Activated naive CD4-positive, alpha-beta T cell treated with anti-CD3 and anti-CD28 coated beads for 36 hours (primary cell): ENCODE measurements at places on chromosomes 6 and 20.

- DNase-seq: peak; percentile 10
Observed at GRCh38 chr6:79076160-79076559, 1.9 kb downstream of the PHIP start.

DNA sequence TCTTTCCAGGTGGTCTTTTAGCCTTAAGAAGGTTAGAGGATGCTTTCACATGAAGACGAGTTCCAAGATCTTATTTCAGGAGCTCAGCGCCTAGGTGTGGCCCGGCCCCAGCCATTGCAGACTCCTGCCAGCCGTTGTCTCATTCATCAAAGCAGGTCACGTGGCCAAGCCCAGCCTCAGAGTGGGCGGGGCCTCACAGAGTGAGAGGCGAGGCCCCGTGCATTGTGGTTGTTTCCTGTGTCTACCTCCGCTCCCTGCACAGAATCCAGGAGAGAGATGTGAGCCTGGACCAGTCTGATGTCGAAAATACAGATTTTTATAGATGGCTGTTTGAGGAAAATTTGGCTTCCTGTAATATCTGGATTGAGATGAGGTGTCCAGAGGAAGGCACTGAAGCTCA is 49.2 kb upstream of the CST5 start:
- DNase-seq: peak; percentile 58

GRCh38 chr6:3022765-3023662 is 23.3 kb downstream of the NQO2 start:
- DNase-seq: peak; percentile 47

DNA sequence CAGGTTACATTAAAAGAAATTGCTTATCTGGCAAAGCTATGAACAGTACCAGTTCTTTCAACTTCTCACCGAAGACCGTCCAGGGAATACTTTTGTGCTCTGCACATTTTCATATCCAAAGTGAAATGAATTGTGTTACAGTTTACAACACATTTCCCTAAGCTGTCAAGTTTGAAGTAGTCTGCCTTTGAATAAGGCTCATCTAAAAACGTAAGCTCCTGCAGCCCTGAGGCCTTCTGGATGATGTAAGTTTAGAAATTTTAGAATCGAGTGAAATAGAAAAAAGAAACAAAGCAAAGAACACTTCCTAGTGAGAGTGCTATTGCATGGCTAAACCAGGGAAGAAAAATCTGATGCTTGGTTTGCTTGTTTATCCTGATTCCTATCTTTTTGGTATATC is 653.8 kb downstream of the MMUT start:
- no peak for DNase-seq

DNA sequence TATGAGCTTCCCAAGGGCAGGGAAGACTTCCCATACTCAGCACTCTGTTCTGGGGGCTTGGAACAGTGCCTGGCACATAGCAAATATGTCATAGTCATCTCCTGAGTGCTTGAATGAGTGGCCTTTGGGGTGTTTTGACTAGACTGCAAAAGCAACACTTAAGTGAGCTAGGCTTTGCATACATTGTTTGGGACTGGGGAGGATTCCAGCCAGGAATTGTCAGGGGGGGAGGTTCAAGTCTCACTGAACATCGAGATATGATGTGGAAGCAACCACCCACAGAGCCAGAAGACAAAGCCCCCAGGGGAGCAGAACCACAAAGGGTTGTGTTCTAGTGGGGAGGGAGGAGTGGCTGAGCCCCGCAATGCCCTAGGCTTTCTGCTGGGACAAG is 98.4 kb downstream of the SYCP2 start:
- DNase-seq: no peak

- DNase-seq: no peak
Observed at GRCh38 chr6:145866456-145867396, 52.1 kb upstream of the FBXO30 start.

DNA sequence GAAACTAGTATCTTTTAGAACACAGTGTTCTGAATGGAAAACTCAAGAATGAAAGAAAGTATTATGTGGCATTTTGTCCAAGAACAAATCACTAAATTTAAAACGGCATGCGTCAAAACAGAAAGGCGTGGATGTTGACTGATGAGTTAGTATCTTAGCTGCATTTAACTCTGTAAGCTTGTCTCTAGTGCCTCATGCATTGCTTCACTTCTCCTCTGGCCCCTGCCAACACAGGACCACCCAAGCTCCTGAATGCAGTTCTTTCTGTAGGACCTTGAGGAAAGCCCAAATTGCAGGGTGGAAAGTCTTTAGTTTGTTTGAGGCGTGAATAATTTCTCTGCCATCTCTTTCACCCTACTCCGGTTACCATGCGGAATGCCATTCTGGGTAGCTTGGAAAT is 632.2 kb downstream of the COL12A1 start:
- no peak for DNase-seq

GRCh38 chr20:23304616-23305015 is 46.0 kb upstream of the NXT1 start:
- no peak for DNase-seq

DNA sequence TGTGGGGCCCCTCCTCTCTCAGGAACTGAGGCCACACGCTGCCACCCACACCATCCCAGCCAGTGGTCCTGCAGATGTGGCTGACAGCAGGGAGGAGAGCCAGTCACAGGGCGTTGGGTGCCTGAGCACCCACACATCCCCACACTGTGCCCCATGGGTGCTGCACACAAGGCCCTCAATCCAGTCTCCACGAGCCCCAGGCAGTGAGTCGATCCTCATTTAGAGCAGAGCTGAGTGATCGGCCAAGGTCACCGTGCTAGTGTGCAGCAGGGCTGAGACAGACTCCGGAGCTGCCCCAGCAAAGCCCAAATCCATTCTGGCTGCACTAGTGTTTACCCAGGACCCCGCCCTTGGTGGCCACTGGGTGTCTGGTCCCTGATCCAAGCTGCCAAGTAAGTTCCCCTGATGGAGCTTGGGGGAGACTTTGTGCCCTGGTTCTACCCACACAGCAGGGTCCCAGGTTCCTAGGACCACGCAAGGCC is 9.0 kb downstream of the C20orf203 start:
- no peak for DNase-seq

- no peak for DNase-seq
Observed at GRCh38 chr20:48478370-48478769, 349.4 kb downstream of the PREX1 start.

DNA sequence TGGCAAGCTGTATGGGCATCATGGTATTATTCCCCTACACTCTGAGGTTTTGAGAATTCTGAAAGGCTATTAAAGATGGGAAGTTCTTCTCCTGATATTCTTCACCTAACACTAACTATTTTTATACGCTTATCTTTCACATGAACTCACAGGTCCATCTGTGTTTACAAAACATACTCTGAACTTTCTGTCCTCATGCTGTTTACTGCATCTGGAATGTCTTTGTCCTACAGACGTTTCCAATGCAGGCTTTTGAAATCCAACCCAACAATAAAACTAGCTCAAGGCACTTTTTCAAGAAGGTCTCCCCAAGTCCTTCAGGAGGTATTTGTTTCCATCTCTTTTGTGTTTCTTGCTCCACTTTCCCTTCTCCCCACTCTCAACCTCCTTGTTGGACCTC is 60.5 kb upstream of the MLIP start:
- DNase-seq: no peak

DNA sequence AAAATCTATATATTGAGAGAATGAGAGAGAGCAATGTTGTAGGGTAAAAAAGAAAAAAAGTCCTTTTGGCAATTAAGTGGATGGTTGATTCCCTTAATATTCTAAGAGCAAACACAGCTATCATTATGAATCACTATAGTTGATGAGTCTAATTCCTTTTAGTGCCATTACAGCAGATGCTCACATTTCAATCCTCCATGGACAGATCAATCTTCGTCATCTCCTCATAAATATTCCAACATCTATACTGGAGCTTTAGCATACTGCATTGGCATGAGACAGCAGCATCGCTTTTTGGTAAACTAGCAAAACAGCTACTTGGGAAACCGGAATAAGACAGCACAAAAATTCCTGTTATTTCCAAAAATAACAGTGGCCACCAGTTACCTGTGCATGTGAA is 796.7 kb downstream of the QKI start:
- no peak for DNase-seq

GRCh38 chr20:805713-806112 is 27.8 kb upstream of the FAM110A start:
- no peak for DNase-seq

DNA sequence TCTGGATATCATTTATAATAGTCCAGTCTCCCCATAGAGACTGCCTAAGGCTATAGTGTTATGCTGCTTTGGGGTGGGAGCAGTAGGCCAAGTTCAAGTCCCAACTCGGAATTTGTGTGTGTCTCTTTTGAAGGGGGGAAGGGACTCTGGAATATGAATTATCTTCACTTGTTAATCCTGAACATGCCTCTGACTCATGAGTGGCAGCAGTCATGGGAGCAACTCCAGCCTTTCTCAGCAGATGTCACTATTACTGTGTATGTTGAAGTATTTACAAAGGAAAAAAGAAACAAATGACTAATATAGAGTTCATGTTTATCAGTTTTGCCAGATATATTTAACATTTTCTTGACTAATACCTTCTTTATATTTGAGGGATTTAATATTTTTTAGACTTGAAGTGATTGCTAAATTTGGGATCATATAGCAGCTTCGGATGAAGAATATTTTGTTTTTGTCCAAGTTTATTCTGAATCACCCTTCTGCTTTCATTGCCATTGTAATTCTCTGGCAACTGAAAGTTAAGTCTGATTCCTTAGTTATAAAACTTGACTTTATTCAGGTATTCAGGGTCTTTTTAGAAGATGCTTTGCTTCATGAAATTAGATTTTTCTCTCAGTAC is 23.4 kb downstream of the FAM217A start:
- peak; percentile 23 for DNase-seq

DNA sequence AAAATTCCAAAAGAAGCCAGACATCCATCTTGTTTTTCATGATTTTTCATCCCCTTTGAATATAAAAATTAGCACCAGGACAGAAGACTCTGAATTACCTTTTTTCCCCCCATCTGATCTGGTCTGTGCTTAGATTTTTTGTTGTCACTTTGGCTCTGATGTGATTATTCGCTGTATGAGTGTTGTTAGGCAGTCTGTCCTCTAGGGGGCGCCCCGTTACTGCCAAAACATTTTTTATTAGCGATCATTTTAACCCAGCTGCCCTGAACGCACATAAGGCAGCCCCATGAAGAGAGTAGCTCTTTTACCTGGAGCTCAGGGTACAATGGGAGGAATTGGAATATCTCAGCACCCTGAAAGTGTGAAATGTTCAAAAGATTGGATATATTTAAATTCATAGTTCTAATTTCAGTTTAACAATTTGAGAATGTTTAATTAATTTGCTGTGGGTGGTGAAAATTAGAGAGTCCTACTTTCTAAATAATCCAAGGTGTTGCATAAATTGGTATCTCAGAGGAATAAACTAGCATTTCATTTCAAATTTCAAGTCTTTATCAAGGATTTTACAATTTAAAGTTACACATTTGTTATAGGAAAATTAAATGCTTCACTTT is 60.8 kb downstream of the PRPH2 start:
- DNase-seq: peak; percentile 92
